Cardiac ventricle fibroblast (primary cell): ENCODE measurements at places on chromosomes 12 and 14. TPM values are rescaled to one million over a fixed set of nuclear protein-coding genes. Genes with fewer than 3 reads are reported as not detected.

Gene MMAB
- total RNA-seq = 28.0 and 42.4 TPM in 2 replicates

Gene CLEC4A
- 0.20 TPM in 1 of 2 replicates, not detected in the other for total RNA-seq

Gene FAM161B
- total RNA-seq = 3.1 and 3.9 TPM in 2 replicates

Gene GPR65
- 0.06 and 0.10 TPM in 2 replicates for total RNA-seq

Gene LRP1
- total RNA-seq = 1,119 and 1,224 TPM in 2 replicates

Gene IFNG-AS1
- total RNA-seq = not detected in 2 replicates

Gene KRT75
- total RNA-seq = not detected in 2 replicates

Gene RTL1
- not detected in 2 replicates for total RNA-seq

Gene CLEC4D
- total RNA-seq = not detected in 2 replicates

Gene TEX52
- not detected in 2 replicates for total RNA-seq

Gene HEATR5A
- total RNA-seq = 14.9 and 26.4 TPM in 2 replicates

Gene RASAL1
- total RNA-seq = not detected in 2 replicates

Gene ANKS1B
- total RNA-seq = 7.8 and 10.9 TPM in 2 replicates

Gene GPR68
- total RNA-seq = 1.1 TPM in 2 replicates

Gene HIP1R
- 6.6 and 9.2 TPM in 2 replicates for total RNA-seq

Gene RNASE7
- not detected in 2 replicates for total RNA-seq

Gene CLEC9A
- total RNA-seq = not detected in 2 replicates

Gene PLA2G1B
- total RNA-seq = not detected in 2 replicates

Gene RNASE3
- total RNA-seq = not detected in 2 replicates

Gene PLCZ1
- total RNA-seq = not detected in 2 replicates

Gene BATF
- 0.88 TPM in 1 of 2 replicates, not detected in the other for total RNA-seq

Gene TEX22
- 0.06 and 0.44 TPM in 2 replicates for total RNA-seq

Gene SYNE3
- 34.0 and 36.8 TPM in 2 replicates for total RNA-seq

Gene RFLNA
- total RNA-seq = 1.5 and 2.1 TPM in 2 replicates

Gene PIWIL1
- total RNA-seq = not detected in 2 replicates

Gene SLC6A13
- 0.05 TPM in 1 of 2 replicates, not detected in the other for total RNA-seq

Gene NFE2
- total RNA-seq = not detected in 2 replicates

Gene CLEC7A
- not detected in 2 replicates for total RNA-seq

Gene C1RL
- total RNA-seq = 96.4 and 105 TPM in 2 replicates

Gene PTPRB
- total RNA-seq = 0.50 and 0.88 TPM in 2 replicates

Gene GALNT9
- 0.59 and 0.81 TPM in 2 replicates for total RNA-seq

Gene OR6C2
- total RNA-seq = not detected in 2 replicates

Gene TMEM121
- total RNA-seq = 9.3 and 9.9 TPM in 2 replicates

Gene STYK1
- total RNA-seq = not detected in 2 replicates

Gene TSPAN11
- total RNA-seq = 0.44 and 2.1 TPM in 2 replicates

Gene VDR
- total RNA-seq = 7.9 and 10.4 TPM in 2 replicates

Gene TMPRSS12
- not detected in 2 replicates for total RNA-seq

Gene IKZF4
- total RNA-seq = 2.6 and 4.5 TPM in 2 replicates

Gene GAS2L3
- 3.3 and 3.6 TPM in 2 replicates for total RNA-seq

Gene SLC17A8
- not detected in 2 replicates for total RNA-seq

Gene NOVA1
- 7.4 and 17.1 TPM in 2 replicates for total RNA-seq

Gene FOXN4
- not detected in 2 replicates for total RNA-seq
